CD4-positive, alpha-beta T cell treated with Interleukin-17A for 1 hour (primary cell): ENCODE measurements at places on chromosomes 1 and 21.

- no peak for DNase-seq
Measured at GRCh38 chr1:219443763-219444162, 169.1 kb downstream of the ZC3H11B start.

- no peak for DNase-seq
Measured at GRCh38 chr1:214912127-214912526, 170.4 kb upstream of the KCNK2 start.

GRCh38 chr1:65821386-65821785 lies 28.7 kb downstream of the PDE4B start:
- no peak for DNase-seq

GRCh38 chr1:97245026-97245425 lies 523.4 kb downstream of the PTBP2 start:
- no peak for DNase-seq

DNA sequence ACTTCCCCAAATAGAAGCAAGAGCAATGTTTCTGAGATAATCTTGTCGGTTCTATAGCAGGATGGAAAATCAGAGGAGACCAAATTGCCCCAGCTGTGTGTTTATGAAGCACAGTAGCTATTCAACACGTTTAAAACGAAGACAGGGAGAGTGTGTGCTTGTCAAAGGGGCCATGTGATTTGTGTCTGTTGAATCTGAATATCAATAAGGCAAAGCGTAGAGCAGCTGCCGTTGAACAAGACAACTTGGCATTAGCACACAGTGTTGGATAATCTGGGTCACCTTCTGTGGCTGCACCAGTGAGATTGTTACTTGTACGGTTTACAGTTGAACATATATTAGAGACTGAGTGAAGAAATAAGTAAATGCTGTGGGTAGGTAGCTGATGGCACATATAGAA lies 1.0 kb downstream of the CRB1 start:
- no peak for DNase-seq

GRCh38 chr1:113677250-113678158 lies 81.8 kb downstream of the PHTF1 start:
- DNase-seq, result peak; percentile 50
